H1 (cell line): ENCODE measurements at places on chromosomes 3 and 15. TPM values are rescaled to one million over a fixed set of nuclear protein-coding genes. Genes with fewer than 3 reads are reported as not detected.

Gene PRICKLE2
- 8.0 and 8.9 TPM in 2 replicates for total RNA-seq

Gene GPR87
- not detected in 2 replicates for total RNA-seq

Gene SI
- not detected in 2 replicates for total RNA-seq

Gene USP13
- total RNA-seq: 25.9 and 28.0 TPM in 2 replicates

Gene SLC9C1
- total RNA-seq: 0.24 and 1.1 TPM in 2 replicates

Gene ROBO2
- 2.0 and 2.9 TPM in 2 replicates for total RNA-seq

Gene SLC12A1
- 1.0 TPM in 2 replicates for total RNA-seq

DNA sequence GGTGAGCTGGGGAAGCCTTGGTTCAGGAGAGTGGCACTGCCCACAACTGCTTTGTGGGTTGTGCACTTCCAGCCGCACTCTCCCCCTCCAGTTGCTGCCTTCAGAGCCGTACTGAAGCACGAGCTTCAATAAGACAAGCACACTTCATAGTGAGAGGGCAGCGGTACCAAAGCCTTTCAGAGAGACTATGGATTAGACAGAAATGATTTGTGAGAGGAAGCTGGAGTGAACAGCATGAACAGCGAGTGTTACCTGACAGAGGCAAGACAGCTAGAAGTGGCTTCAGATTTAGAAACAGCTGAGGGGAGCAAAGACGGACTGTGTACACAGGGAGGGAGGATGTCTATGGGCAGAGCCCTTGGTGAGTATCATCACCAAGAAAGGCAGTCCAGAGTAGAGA, 31.1 kb downstream of the HCLS1 start:
- no peak for DNase-seq
- no peaks in the 10 kb centered on the region for H3K36me3 ChIP-seq
- H3K27me3 ChIP-seq: no peaks in the 10 kb centered on the region

- H3K4me3 ChIP-seq: no peak overlapping the region
- H3K27me3 ChIP-seq: no peaks in the 10 kb centered on the region
- H3K36me3 ChIP-seq: peaks cover 45% of the 10 kb centered on the region
- no peaks in the 10 kb centered on the region for H3K4me1 ChIP-seq
Observed at GRCh38 chr3:53342353-53342752, 5.0 kb downstream of the DCP1A start.

DNA sequence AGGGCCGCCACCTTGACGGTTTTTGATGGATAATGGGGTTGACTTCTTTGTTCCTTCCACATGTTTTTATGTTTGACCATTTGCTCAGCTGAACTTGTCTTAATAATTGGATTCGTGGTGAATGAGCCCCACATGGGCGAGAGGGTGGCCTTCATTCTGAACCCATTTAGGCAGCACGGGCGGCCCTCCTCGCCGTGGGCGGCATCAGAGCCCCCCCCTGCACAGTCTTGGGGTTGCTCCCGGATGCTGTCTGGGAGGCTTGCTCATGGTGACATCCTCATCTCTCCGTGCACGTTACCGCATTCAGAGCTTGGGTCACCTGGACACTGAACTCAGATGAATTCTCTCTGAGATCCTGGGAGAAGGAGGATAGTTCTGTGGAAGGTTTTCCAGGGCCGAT, 172.3 kb upstream of the OSBPL11 start:
- no peak overlapping the region for H3K4me3 ChIP-seq
- no peak overlapping the region for H3K27ac ChIP-seq
- DNase-seq: no peak
- peaks cover 15% of the 10 kb centered on the region for H3K27me3 ChIP-seq

GRCh38 chr15:90844696-90845095, 23.7 kb upstream of the FURIN start:
- peaks cover 8% of the 10 kb centered on the region; the same call in 1 of the 2 replicates for H3K4me1 ChIP-seq
- no peaks in the 10 kb centered on the region for H3K27me3 ChIP-seq
- no peaks in the 10 kb centered on the region for H3K36me3 ChIP-seq
- DNase-seq: no peak
- H3K27ac ChIP-seq: no peak overlapping the region

DNA sequence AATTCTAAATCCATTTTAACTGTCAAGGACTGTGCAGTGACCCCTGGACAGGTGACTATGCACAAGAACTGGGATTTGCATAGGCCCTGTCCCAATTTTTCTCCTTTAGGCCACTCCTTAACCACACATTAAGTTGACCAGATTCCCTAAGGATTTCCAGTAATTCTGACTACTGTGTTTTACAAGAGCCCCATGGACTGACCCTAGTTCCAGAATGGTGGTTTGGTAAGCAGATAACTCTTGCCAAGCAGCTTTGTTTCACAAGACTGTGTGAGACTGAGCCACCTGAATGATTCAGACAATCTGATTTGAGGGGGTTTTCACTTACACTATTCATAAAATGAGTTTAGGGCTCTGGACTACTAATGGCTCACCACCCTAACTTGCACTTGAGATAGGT, 535.8 kb downstream of the ZBBX start:
- H3K4me1 ChIP-seq: no peaks in the 10 kb centered on the region
- no peaks in the 10 kb centered on the region for H3K27me3 ChIP-seq
- H3K4me3 ChIP-seq: no peak overlapping the region
- no peak for DNase-seq
- no peaks in the 10 kb centered on the region for H3K36me3 ChIP-seq
- H3K27ac ChIP-seq: no peak overlapping the region

DNA sequence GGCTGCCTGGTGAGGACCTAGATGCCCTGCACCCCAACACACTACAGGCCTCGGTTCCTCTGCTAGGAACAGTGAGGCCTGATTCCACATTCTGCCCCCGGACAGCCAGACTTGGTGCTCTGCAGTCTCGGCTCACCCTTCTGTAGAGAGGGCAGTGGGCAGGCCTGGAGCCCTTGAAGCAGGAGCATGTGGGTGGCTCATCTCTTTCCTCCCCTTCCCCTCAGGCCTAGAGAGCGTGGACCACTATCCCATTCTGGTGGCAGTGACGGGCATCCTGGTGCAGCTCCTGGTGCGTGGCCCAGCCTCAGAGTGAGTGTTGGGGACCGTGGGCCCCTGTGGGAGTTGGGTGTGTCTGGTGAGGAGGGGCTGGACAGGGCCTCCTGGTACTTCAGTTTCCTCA, 3.3 kb downstream of the AMIGO3 start:
- no peaks in the 10 kb centered on the region for H3K27me3 ChIP-seq
- no peaks in the 10 kb centered on the region for H3K36me3 ChIP-seq
- H3K27ac ChIP-seq: no peak overlapping the region
- peaks cover 8% of the 10 kb centered on the region for H3K4me1 ChIP-seq
- DNase-seq: no peak

DNA sequence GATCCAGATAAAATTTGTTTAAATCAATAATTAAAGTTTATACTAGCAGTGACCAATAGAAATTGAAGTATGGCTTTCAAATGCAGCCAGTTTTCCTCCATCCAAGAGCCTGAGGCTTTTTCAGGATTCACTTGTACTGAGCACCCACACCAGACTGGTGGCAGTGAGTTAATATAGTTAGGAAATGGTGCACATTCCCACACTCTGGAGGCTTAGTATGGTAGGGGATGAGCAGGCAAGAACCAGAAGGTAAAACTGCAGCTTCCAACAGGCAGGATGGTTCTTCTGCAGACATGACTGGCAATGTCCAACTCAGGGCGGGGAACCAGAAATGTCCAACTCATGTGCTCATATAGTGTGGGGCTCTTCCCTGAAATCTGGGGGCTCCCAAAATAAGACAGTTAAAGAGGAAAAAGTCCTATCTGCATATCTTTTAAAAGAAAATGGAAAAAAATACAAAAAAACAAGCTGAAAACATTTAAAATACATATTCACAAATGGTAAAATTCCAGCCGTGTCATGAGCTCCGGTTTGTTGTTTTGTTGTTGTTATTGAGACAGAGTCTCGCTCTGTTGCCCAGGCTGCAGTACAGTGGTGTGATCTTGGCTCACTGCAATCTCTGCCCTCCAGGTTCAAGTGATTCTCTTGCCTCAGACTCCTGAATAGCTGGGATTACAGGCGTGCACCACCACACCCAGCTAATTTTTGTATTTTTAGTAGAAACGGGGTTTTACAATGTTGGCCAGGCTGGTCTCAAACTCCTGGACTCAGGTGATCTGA, 18.4 kb upstream of the ZNF445 start:
- no peak for DNase-seq
- no peaks in the 10 kb centered on the region for H3K27me3 ChIP-seq
- H3K27ac ChIP-seq: no peak overlapping the region

DNA sequence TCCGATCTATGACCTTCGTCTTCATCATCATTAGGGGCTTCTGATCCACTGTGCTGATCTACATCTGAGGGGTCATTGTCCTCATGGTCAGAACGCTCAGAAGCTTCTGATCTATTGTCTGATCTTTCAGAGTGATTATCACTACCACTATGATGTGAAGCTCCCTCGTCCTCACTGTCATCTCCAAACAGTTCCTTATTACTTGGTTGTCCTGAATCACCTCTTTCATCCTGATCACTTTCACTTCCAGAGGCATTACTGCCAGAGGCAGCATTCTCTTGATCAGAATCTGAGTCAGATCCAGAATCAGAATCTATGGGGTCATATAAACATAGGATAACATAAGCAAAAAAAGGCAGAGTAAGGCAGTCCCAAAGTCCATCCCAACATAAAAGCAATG, 5.4 kb downstream of the LEO1 start:
- H3K36me3 ChIP-seq: 0 out of 2 replicates have a peak, but pooled peaks cover 2% of the 10 kb centered on the region
- no peak for DNase-seq
- H3K4me1 ChIP-seq: no peaks in the 10 kb centered on the region; the same call in 1 of the 2 replicates

GRCh38 chr15:47439146-47440111, 277.9 kb upstream of the SEMA6D start:
- no peaks in the 10 kb centered on the region for H3K27me3 ChIP-seq
- DNase-seq: no peak
- no peak overlapping the region for H3K4me3 ChIP-seq
- H3K36me3 ChIP-seq: no peaks in the 10 kb centered on the region
- no peaks in the 10 kb centered on the region for H3K4me1 ChIP-seq

GRCh38 chr3:101989578-101990200, 140.4 kb downstream of the NFKBIZ start:
- DNase-seq: no peak
- no peaks in the 10 kb centered on the region for H3K36me3 ChIP-seq
- no peaks in the 10 kb centered on the region for H3K4me1 ChIP-seq
- H3K27ac ChIP-seq: no peak overlapping the region
- H3K4me3 ChIP-seq: no peak overlapping the region
- H3K27me3 ChIP-seq: no peaks in the 10 kb centered on the region

DNA sequence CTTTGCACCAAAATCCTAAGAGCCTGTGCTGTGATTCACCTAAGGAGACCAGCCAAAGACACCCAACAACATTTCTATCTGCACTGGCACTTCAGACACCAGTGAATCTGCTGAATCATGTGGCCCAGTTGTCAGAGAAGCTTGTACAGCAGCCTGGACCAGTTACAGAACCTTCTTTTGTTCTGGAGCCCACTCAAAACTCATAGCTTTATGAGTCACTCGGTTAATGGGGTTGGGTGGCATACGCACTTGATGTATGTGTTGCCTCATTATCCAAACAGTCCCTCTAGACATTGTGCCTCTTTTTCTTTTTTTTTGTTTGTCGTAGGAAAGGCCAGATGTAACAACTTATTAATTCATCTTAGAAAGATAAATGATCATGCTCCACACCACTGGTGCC, 25.6 kb upstream of the GOLGA6L2 start:
- no peak for DNase-seq
- no peaks in the 10 kb centered on the region for H3K27me3 ChIP-seq
- H3K36me3 ChIP-seq: no peaks in the 10 kb centered on the region
- no peak overlapping the region for H3K27ac ChIP-seq

DNA sequence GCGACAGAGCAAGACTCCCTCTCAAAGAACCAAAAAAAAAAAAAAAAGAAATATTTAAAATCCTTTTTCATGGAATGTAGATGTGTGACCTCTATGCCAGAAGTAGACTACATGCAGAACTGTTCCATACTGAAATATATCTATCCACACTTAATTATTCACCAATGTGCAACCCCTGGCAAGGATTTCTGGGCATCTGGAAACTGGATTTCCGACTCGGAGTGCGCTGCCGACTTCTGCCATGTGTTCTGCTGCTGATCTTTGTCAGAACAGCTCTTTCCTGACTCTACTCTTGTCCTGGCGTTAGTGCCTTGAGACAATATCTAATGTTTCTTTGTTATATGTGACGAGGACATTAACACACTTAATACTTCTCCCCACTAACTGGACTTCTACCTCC, 11.7 kb downstream of the LIPH start:
- H3K27me3 ChIP-seq: no peaks in the 10 kb centered on the region
- no peaks in the 10 kb centered on the region for H3K4me1 ChIP-seq
- H3K4me3 ChIP-seq: no peak overlapping the region
- H3K36me3 ChIP-seq: no peaks in the 10 kb centered on the region

DNA sequence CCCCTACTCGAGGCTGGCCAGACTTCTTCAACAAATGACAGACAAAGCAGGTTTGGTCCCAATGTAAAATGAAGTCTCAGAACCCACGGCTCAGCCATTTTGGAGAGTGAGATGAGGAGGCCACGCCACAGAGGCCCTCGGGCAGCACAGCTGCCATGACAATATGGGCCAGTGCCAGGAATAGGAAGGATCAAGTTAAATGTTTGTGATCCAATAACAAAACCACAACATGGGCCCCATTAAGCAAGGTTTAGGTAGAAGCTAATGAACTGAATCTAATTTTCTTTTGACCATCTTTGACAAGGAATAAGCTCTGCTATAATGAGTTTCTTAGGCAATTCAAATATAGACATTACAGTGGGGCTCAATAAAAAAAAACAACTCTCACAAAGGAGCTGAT, 52.6 kb downstream of the RFTN1 start:
- H3K4me1 ChIP-seq: no peaks in the 10 kb centered on the region
- no peak overlapping the region for H3K27ac ChIP-seq
- H3K27me3 ChIP-seq: no peaks in the 10 kb centered on the region
- no peak overlapping the region for H3K4me3 ChIP-seq
- no peaks in the 10 kb centered on the region for H3K36me3 ChIP-seq

GRCh38 chr3:23162934-23163333, 40.2 kb upstream of the UBE2E2 start:
- peaks cover 4% of the 10 kb centered on the region for H3K4me1 ChIP-seq
- no peaks in the 10 kb centered on the region for H3K27me3 ChIP-seq
- H3K27ac ChIP-seq: no peak overlapping the region
- H3K36me3 ChIP-seq: no peaks in the 10 kb centered on the region
